Forelimb muscle (tissue), 1 donor: ENCODE measurements at places on chromosomes 12 and 14. TPM values are rescaled to one million over a fixed set of nuclear protein-coding genes. Genes with fewer than 3 reads are reported as not detected.

The KCNJ8 gene
- 35.0 TPM for polyA plus RNA-seq

The FAM181A gene
- polyA plus RNA-seq, result not detected

The PSME2 gene
- 74.3 TPM for polyA plus RNA-seq

The HCAR2 gene
- polyA plus RNA-seq, result 0.09 TPM

The JDP2 gene
- polyA plus RNA-seq, result 45.3 TPM
